NCI-H2081 treated with DMSO at 0.1 percent for 48 hours (cell line): ENCODE measurements at places on chromosomes 1 and 21.

DNA sequence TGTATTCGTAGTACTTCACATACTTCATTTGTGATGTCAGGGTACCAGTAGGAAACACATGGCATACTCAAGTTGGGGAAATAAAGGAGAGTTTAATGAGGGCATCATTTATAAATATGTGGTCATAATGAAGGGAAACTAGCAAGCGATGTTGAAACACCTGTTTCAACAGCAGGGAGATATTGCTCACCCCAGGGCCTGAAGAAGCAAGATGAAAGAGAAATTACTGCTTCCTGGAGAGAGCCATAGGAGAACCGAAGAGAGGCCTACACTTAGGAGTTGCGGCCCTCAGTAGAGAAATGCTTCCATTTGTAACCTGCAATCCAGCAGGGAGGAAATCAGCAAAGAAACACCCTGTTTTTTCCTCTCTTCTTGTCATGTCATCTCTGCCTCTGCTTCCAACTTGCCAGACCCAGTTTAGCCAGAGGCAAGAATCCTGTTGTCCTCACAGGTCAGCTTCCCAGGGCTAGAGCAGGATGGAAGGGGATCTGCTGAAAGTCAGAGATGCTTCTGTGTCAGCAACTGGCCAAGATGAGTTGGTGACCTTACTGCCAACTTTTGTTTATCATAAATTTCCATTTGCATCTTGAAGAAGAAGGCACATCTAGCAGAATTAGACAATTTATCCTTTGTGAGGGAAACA, 67.6 kb upstream of the TSPAN2 start:
- DNase-seq, result no peak

GRCh38 chr1:33442141-33442540, 11.2 kb upstream of the PHC2 start:
- DNase-seq, result no peak

- DNase-seq, result no peak
These were observed 18.3 kb upstream of the CNR2 start for GRCh38 chr1:23931491-23931880.

- DNase-seq, result no peak
These were observed 30.2 kb downstream of the SLC22A15 start for GRCh38 chr1:116006486-116006964.

DNA sequence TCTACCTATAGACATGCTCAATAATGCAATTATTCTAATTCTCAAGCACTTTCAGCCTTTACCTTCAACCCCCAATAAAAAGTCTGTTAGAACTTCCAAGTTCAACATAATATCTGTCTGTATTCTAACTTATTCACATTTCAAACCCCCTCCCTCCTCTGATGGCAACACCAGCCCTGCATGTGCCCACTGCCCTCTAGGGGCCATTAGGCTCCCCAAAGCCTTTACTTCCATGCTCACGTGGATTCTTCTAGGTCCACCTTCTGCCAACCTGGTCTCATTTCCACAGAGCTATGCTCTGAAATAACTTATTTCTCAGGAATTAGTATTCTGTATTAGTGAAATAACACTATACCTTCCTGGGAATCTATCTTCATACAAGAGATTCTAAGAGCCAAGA, 22.2 kb upstream of the KPRP start:
- no peak for DNase-seq
